Activated naive CD4-positive, alpha-beta T cell treated with anti-CD3 and anti-CD28 coated beads, Interleukin-2, amount 50 U/mL, for 72 hours (primary cell): ENCODE measurements at places on chromosomes 1 and 21.
A peak's percentile ranks its signal among the peaks of the same experiment; 100 is the strongest.

DNA sequence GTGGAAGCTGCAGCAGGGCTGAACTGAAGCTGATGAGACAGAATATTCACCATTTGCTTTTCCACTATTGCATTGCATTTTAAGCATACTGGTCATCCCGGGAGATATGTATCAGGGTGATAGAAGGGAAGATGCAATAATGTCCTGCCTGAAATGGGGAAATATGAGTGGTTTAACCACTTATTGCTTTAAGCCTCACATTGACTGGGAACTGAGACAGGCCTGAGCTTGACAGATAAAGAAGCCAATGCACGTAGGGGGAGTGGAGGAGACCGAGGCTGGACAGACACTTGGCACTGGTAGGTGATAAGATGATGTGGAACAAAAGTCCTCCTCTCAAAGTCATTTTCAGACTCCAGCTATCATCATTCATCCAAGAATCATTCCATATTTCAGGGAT lies 911.7 kb upstream of the NCAM2 start:
- no peak for DNase-seq

DNA sequence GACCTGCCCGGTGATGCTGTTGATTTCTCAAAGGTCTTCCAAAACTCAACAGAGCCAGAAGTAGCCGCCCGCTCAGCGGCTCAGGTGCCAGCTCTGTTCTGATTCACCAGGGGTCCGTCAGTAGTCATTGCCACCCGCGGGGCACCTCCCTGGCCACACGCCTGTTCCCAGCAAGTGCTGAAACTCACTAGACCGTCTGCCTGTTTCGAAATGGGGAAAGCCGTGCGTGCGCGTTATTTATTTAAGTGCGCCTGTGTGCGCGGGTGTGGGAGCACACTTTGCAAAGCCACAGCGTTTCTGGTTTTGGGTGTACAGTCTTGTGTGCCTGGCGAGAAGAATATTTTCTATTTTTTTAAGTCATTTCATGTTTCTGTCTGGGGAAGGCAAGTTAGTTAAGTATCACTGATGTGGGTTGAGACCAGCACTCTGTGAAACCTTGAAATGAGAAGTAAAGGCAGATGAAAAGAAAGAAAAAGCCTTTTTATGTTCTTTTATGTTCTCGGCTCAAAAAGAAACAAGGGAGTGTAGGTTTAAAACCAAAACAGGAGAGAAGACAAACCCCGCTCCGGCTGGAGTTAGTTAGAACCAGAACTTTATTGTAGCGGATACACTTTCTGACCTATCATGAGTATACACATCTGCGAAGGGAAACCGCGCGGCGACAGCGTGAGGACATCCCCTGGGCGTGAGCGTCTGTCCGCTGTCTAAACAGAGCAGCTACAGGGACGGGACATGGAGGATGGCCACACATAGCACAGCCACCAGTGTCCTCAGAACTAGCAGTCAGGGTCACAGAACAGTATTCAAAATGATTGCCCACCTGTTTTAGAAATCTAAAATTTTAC lies 77.1 kb downstream of the PIK3CD start:
- DNase-seq = peak; percentile 76

GRCh38 chr21:17231771-17232170 lies 281.1 kb upstream of the CXADR start:
- DNase-seq = no peak

- no peak for DNase-seq
These were observed 25.2 kb downstream of the ADARB1 start for GRCh38 chr21:45099571-45099970.

DNA sequence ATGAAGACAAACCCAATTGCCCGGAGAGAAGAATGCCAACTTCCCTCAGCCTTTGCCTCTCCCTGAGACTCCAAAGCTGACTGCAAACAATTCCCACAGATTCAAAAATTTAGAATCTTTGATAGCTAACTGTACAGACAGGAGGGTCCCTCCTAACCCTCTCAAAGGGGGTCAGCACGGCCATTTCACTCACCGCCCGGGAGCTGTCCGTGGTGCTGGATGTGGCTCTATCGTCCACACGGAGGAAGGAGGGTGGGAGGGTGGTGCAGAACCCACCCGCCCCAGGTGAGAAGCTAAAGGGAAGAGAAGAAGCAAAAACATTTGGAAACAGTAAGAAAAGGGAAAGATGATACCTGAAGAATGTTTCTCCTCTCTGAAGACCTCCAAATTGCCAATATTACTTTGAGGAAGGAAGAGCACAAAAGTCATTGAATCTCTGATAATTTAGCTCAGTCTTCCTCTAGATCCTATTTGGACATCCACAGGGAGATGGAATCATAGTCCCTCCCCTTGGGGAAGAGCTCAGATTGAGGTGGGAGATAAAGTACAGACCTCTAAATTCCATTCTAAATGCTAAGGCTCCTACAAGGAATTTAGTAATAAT lies 45.6 kb downstream of the RHBG start:
- DNase-seq = no peak

DNA sequence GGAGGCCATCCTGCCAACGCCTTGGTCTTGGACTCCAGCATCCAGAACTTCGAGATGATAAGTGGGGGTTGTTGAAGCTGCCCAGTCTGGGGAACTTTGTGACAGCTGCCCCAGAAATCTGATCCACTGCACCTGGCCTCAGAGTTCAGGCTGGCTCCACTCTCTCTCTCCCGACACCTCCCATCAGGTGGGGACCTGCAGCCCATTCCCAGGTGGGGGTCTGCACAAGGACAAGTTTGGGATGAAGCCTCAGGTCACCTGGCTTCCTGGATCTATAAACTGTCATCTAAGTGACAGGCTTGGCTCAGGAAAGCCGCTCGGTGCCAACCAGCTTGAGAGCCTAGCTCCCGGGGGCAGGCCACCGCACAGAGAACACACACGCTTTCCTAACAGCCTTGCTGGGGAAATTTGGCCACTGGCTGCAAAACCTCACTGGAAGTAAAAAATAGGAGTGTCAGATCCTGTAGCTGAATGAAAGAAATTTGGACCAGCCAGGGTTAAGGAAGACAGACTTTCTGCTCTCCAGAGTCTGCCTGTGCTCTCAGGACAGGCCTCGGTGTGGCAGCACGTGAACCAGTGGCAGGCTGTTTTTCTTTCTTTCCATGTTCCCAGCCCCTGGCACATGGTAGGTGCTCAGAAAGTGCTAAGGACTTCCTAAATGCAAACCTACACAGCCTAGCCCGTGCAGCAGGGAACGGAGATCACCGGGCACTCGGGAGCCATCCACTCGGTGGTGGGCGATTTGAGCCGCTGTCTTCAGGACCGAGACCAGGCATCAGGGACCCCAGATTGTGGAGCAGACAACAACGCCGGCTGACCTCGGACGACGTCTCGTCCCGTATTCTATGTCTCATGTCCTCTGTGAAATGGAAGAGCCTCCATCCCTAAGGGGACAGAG lies 42.6 kb upstream of the LBR start:
- DNase-seq = no peak

GRCh38 chr1:94106716-94107115 lies 14.2 kb downstream of the ABCA4 start:
- DNase-seq = no peak

- DNase-seq = peak; percentile 18
These were observed 25.3 kb upstream of the PIK3CD start for GRCh38 chr1:9626201-9626608.

GRCh38 chr1:186974774-186975181 lies 146.0 kb downstream of the PLA2G4A start:
- no peak for DNase-seq

GRCh38 chr1:41282679-41283317 lies 40.7 kb upstream of the SCMH1 start:
- DNase-seq = no peak

DNA sequence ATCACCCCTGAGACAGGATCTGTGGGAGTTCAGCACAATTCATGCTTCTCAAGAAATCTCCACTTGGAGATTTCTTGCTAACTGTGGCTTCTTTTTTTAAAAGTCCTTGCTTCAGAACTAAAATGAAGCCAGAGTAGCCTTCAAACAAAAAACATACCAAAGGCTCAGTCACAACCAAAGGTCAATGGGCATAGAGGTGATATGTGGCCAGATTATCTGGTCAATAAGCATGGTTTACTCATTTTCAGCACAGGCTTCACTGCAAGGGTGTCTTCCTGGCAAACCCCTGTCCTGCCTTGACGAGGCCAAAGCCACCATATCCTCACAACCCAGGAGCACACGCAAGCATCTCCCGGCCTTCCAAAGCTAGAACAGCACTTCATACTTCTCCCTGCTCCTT lies 11.2 kb upstream of the SPRR4 start:
- DNase-seq = no peak
